ENCODE measurements at places on chromosomes 13 and 19. TPM values are rescaled to one million over a fixed set of nuclear protein-coding genes. Genes with fewer than 3 reads are reported as not detected.

The F10 gene
- 25.5 TPM for total RNA-seq

The NKPD1 gene
- 0.49 TPM for total RNA-seq

The NR2F6 gene
- 42.0 TPM for total RNA-seq

The ZNF486 gene
- 2.3 TPM for total RNA-seq

The CCDC169 gene
- total RNA-seq: not detected

The ZNF730 gene
- not detected for total RNA-seq

The LYPD5 gene
- 6.5 TPM for total RNA-seq

The NUCB1 gene
- 671 TPM for total RNA-seq

The SERTAD3 gene
- 19.4 TPM for total RNA-seq

The ZNF823 gene
- 11.0 TPM for total RNA-seq

The ANGPTL8 gene
- not detected for total RNA-seq

DNA sequence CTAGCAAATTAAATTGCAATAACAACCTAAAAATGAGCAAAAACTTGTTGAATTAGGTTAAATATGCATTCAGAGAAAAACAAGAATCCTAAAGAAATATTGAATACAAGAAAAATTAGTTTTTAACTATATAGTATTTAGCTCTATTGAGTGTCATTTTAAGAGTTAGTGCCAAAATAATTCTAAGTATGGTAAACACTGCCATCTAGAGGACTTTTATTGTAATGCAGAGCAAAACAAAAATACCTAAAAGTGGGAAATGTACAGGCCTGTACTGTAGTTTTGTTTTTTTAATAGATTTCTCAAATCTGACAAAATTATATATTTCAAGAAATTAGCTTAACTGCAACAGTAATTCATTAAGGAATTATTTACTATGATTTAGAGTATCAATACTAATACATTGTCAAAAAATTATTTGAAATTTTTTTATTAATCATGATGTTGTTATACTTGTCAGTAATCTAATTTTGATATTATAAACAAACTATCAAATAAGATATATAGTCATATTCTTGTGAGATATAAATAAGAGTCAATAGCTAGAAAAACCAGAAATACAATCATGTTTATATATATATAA, 8.2 kb upstream of the PCDH9 start:
- no peak overlapping the region for H3K27ac ChIP-seq
- no peaks in the 10 kb centered on the region for H3K27me3 ChIP-seq
- H3K4me3 ChIP-seq: no peak overlapping the region

DNA sequence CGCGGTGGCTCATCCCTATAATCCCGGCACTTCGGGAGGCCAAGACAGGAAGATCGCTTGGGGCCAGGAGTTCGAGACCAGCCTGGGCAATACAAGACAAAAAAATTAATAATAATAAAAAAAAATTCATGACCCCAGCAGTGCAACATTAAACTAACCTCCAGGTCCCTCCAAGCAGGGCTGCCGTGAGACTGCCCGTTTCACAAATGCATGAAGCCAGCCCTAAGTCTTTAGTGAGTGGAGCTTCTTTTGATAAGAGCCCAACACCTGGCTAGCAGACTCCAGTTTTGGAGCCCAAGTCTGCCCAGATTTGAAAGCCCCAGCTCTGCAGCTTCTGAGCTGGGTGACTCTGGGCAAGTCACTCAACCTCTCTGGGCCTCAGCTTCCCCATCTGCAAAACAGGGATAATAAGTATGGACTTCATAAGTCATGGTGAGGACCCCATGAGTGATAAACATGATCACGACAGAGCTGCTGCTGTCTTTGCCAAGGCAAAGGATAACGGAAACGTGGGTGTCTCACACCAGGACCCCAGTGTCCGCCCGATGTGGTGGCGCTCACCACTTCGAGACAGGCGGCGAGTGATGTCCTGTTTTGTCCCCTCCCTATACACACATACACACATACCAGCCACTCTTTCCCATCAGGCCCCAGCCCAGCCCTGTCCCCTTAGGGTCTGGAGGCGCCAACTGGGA, 38.4 kb upstream of the NANOS3 start:
- peak overlapping the region; percentile 96 for H3K4me3 ChIP-seq
- no peaks in the 10 kb centered on the region for H3K27me3 ChIP-seq
- peak overlapping the region; percentile 100 for H3K27ac ChIP-seq
- H3K4me1 ChIP-seq: peaks cover 59% of the 10 kb centered on the region

DNA sequence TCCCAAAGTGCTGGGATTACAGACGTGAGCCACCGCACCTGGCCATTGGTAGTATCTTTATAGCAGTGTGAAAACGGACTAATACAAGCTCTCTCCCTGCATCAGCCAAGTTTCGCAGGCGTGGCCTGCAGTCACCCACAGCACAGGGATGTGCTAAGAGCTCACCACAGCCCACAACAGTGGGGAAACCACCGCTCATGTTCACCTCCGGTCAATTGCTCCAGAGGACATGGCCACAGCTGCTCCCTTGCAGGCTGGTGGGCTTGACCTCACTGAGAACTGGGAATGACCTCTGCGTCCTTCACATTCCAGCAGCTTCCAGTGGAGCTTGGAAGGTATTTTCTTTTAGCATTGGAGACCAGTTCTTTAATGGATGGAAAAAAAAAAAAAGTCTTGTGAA, 156.4 kb downstream of the KCTD15 start:
- H3K27me3 ChIP-seq: no peaks in the 10 kb centered on the region
- no peaks in the 10 kb centered on the region for H3K36me3 ChIP-seq
- no peaks in the 10 kb centered on the region for H3K4me1 ChIP-seq
- no peak overlapping the region for H3K4me3 ChIP-seq

DNA sequence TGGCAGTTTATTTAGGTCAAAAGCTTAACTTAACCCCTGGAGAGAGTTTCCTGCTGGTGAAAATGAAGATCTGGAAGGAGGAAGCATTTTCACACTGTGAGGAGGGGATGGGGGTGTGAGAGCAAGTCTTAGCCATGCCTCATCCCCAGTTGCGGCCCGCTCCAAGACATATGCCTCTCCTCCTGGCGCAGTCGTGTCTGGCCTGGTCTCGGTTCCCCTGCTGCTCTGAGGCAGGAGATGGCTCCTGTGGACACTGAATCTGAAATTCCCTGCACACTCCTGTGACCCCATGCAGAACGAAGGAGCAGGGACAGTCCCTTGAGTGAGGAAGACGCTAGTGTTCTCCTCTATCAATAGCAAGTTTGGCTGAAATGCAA, 360 bp upstream of the ZNF69 start:
- H3K27ac ChIP-seq: peak overlapping the region; percentile 91
- H3K27me3 ChIP-seq: no peaks in the 10 kb centered on the region
- H3K36me3 ChIP-seq: no peaks in the 10 kb centered on the region
- H3K4me3 ChIP-seq: peak overlapping the region; percentile 87
- no peak for DNase-seq

- H3K27ac ChIP-seq: no peak overlapping the region
- no peaks in the 10 kb centered on the region for H3K36me3 ChIP-seq
- H3K4me1 ChIP-seq: no peaks in the 10 kb centered on the region
- no peaks in the 10 kb centered on the region for H3K27me3 ChIP-seq
- no peak overlapping the region for H3K4me3 ChIP-seq
These were observed 259.1 kb downstream of the PCDH9 start for GRCh38 chr13:66971004-66971403.

- no peak overlapping the region for H3K4me3 ChIP-seq
- H3K27me3 ChIP-seq: no peaks in the 10 kb centered on the region
- DNase-seq: no peak
These were observed 20.5 kb downstream of the SLC15A1 start for GRCh38 chr13:98731925-98732324.

DNA sequence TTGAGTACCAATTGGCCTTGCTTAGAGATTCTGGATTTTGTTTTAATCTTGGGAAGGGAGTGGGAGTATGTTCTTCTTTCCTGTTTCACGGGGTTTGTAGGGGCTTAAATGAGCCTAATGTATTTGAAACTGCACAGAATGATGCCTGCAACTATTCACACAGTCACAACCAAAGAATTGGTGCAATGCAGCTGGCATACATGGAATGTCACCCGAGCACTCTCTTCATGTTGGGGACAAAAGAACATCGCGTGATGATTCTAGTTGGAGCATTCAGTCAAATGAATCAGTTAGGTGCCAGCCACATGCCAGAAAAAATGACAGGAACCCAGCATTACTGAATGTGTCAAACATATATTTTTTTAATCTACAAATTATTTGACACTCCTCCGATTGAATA, 22.1 kb downstream of the STARD13 start:
- H3K27me3 ChIP-seq: no peaks in the 10 kb centered on the region
- H3K4me1 ChIP-seq: peaks cover 13% of the 10 kb centered on the region

DNA sequence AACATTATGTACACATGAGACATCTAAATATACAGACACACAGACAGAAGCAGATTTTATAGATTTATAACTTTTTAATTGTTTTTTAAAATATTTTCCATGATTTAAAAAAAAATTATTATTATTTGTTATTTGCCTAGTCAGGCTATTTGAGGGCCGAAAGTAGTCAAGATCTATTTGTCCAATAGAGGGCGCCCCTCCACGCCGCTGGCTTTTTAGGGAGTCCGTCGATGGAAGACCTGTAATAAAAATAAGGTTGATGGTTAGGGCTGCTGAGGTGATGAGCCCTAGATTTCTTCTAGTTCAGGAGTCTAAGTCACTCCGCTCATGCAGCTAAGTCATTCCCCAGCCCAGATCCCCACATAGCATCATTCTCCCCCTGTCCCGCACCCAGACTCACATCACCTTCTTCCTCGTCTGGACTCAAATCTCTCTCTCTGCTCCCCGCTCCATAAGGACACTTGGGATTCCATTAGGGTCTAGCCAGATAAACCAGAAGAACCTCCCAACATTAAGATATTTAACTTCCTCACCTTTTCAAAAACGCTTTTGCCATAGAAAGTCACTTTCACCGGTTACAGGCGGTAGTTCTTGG, 33.9 kb upstream of the CEACAM21 start:
- no peak overlapping the region for H3K27ac ChIP-seq
- no peaks in the 10 kb centered on the region for H3K27me3 ChIP-seq
- H3K36me3 ChIP-seq: no peaks in the 10 kb centered on the region
- H3K4me1 ChIP-seq: no peaks in the 10 kb centered on the region

GRCh38 chr13:44104969-44105368, 225.3 kb downstream of the LACC1 start:
- DNase-seq: no peak
- no peak overlapping the region for H3K4me3 ChIP-seq
- H3K4me1 ChIP-seq: peaks cover 3% of the 10 kb centered on the region
- H3K27me3 ChIP-seq: no peaks in the 10 kb centered on the region

GRCh38 chr19:4830768-4831265, 695 bp downstream of the TICAM1 start:
- H3K4me1 ChIP-seq: peaks cover 18% of the 10 kb centered on the region
- DNase-seq: no peak
- no peaks in the 10 kb centered on the region for H3K27me3 ChIP-seq
- peak overlapping the region; percentile 91 for H3K27ac ChIP-seq
- H3K36me3 ChIP-seq: no peaks in the 10 kb centered on the region

DNA sequence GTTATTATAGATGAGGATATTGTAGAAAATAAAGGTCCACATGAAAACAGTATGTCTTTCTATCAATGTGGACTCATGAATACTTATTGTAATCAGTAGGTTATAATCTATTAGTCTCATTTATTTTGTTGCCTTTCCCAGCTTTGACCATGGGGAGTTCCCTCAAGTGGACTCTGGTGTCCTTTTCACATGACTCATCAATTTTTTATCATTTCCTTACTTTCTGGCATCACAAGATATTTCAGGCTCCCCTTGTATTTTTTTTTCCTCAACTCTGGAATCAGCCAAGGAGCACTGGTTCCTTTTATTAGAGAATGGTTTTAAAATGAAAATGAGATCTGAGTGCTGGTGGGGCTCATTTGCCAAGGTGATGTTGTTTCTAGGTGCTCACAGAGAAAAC, 63.4 kb upstream of the DIAPH3 start:
- no peak overlapping the region for H3K4me3 ChIP-seq
- DNase-seq: no peak
- H3K4me1 ChIP-seq: no peaks in the 10 kb centered on the region
- H3K27me3 ChIP-seq: no peaks in the 10 kb centered on the region
- H3K27ac ChIP-seq: no peak overlapping the region

DNA sequence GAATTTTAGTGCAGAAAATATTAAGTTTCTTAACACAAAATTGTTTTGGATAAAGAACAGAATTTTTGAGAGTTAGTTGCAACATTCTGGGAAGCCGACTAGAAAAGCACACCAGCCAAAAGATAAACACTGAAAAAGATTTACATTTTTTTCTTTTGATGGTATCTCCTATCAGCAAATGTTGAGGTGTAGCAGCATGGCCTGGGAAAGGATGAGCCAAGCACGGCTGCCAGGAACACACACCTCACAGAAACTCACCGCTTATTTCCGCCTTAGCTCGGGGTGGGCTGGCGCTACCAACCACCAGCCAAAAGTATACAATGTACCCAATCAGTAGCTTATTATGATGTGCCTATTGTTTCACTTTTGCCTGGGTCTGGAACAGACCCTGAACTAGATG, 134.7 kb downstream of the MIPEP start:
- H3K27ac ChIP-seq: no peak overlapping the region
- H3K36me3 ChIP-seq: no peaks in the 10 kb centered on the region
- no peak for DNase-seq
- H3K4me1 ChIP-seq: peaks cover 6% of the 10 kb centered on the region
- H3K4me3 ChIP-seq: no peak overlapping the region

- H3K4me1 ChIP-seq: no peaks in the 10 kb centered on the region
- DNase-seq: no peak
- no peaks in the 10 kb centered on the region for H3K36me3 ChIP-seq
- no peaks in the 10 kb centered on the region for H3K27me3 ChIP-seq
- H3K27ac ChIP-seq: no peak overlapping the region
These were observed 208.4 kb upstream of the RXFP2 start for GRCh38 chr13:31530922-31531321.

GRCh38 chr13:109941951-109942350, 155.6 kb upstream of the IRS2 start:
- no peaks in the 10 kb centered on the region for H3K27me3 ChIP-seq
- H3K4me1 ChIP-seq: peaks cover 13% of the 10 kb centered on the region
- DNase-seq: no peak
- H3K4me3 ChIP-seq: no peak overlapping the region

- no peak overlapping the region for H3K27ac ChIP-seq
- no peak for DNase-seq
- no peaks in the 10 kb centered on the region for H3K27me3 ChIP-seq
- peaks cover 9% of the 10 kb centered on the region for H3K4me1 ChIP-seq
- H3K36me3 ChIP-seq: no peaks in the 10 kb centered on the region
These were observed 40.5 kb downstream of the RAP2A start for GRCh38 chr13:97474349-97474980.

GRCh38 chr19:31256593-31256960, 92.7 kb downstream of the TSHZ3 start:
- H3K4me3 ChIP-seq: no peak overlapping the region
- H3K27me3 ChIP-seq: no peaks in the 10 kb centered on the region
- no peak overlapping the region for H3K27ac ChIP-seq
- DNase-seq: no peak

GRCh38 chr19:8209462-8210378, 550 bp downstream of the CERS4 start:
- no peak overlapping the region for H3K27ac ChIP-seq
- H3K4me1 ChIP-seq: peaks cover 4% of the 10 kb centered on the region
- no peaks in the 10 kb centered on the region for H3K36me3 ChIP-seq
- no peaks in the 10 kb centered on the region for H3K27me3 ChIP-seq
- DNase-seq: no peak
- H3K4me3 ChIP-seq: peak overlapping the region; percentile 85

GRCh38 chr13:39631307-39631706, 24.2 kb upstream of the COG6 start:
- H3K4me3 ChIP-seq: no peak overlapping the region
- no peaks in the 10 kb centered on the region for H3K36me3 ChIP-seq
- H3K27me3 ChIP-seq: no peaks in the 10 kb centered on the region
- H3K4me1 ChIP-seq: no peaks in the 10 kb centered on the region
